ENCODE measurements at places on chromosomes 7 and 10.
A peak's percentile ranks its signal among the peaks of the same experiment; 100 is the strongest.

DNA sequence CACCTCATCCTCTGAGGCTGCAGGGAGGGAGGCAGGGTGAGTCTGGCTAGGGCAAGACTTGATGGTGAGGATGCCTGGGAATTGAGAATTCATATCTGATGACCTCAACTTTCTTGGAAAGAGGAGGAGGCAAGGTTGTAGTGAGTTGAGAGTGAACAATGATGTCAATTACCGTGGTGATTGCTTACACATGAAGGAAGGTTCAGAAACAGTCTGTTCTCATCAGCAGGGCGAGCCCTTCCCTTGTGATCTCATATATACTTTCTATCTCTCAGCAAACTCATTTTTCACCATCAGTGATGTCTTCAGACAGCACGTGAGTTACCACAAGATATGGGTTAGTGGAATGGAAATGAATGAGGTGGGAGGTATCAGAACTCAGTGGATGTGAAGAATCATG lies 20.1 kb upstream of the COL13A1 start:
- DNase-seq = no peak

DNA sequence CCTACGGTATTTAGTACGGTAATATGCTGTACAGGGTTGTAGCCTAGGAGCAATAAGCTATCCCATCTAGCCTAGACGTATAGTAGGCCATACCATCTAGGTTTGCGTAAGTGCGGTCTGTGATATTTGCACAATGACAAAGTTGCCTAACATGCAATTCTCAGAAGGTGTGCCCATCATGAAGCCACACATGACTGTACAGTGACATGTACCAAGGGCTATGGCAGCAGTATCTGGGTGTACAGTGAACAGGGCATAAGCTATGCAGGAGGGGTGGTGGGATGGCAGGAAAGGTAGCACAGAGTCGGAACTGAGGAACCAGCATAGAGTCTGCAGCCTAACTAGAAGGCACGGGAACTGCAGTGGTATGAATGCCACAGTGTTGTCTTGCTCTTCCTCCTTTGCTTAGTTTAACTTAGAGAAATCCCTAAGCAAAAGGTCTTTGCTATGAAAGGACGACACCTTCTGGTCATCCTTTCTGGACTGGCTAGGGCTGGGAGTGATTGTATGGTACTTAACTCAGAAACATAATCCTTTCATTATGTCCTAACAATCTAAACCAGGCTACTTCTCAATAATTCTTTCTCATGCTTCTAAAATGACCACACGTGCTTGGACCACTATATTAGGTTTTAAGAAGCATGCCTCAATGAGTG lies 93.5 kb downstream of the DYNC1I1 start:
- no peak for DNase-seq

DNA sequence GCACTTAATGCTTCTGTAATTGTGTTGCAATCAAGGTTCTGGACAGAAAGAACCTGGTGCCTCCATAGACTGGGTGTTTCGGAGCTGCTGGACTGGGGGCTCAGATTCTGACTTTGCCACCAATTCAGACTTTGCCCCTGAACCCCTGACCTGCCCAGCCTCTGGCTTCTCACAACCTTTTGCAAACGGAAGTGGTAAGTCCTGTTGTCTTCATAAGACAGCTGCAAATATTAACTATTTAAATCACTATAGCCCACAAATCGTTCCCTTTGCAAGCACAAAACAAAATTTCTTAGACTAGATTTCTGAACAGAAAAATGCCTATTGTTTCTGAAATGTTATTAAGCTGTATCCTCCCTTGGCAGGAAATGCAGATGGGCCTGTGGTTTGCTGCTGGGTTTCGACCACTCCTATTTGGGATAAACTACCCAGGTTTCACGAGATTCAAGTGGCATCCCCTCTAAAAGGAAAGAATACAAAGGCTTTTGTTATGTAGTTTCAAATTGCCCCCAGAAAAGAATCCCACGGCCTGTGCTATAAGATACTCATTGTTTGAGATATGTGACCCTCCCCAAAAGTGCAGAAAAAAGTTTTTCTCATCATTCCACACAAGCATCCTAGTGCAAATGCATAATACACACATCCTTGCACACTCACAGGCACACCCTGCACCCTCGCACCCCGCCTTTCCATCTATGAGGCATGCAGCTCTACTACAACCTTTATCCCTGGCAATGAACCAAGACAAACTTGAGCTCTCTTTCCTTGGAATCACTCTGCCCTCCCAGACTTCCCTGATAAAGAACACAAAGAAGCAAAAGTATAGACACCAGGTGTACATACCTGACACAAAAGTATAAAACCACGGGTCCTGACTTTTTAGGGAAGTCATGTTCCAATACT lies 209.1 kb downstream of the PRPF18 start:
- peak; percentile 22 for DNase-seq

DNA sequence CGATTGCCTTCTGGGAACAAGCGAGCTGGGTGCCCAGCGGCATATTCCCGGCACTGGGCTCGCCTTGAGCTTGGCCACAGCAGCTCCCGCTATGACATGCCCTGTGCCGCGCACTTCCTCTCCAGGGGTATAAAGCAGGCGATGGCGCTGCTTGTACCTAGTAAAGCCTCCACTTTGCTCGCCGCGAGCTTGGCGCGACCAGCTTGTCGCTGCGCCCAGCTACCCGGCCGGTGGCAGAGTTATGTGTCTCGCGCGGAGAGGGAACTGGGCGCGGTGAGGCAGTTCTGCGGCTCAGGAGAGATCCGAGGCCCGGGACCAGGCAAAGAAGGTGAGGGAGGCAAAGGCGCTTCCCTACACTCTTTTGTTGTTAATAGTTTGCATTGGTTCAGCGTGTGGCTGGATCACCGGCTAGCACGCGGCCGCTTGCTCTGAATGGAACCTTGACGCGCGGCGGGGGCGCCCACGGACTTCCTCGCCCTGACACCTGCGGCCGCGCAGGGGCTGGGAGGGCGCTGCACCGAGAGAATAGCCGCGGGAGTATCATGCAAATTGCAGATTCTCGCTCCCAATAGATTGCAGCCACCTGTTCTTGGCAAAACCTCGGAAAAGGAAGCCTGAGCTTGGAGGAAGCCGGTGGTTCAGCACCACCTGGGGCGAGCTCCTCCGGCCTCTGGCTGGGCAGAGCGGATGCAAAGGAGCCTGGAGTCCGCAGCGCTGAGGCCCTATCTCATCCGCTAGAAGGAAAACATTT lies 3.0 kb upstream of the BUB3 start:
- DNase-seq = peak; percentile 57

- no peak for DNase-seq
These were observed 29.3 kb upstream of the DDX50 start for GRCh38 chr10:68871731-68872342.

DNA sequence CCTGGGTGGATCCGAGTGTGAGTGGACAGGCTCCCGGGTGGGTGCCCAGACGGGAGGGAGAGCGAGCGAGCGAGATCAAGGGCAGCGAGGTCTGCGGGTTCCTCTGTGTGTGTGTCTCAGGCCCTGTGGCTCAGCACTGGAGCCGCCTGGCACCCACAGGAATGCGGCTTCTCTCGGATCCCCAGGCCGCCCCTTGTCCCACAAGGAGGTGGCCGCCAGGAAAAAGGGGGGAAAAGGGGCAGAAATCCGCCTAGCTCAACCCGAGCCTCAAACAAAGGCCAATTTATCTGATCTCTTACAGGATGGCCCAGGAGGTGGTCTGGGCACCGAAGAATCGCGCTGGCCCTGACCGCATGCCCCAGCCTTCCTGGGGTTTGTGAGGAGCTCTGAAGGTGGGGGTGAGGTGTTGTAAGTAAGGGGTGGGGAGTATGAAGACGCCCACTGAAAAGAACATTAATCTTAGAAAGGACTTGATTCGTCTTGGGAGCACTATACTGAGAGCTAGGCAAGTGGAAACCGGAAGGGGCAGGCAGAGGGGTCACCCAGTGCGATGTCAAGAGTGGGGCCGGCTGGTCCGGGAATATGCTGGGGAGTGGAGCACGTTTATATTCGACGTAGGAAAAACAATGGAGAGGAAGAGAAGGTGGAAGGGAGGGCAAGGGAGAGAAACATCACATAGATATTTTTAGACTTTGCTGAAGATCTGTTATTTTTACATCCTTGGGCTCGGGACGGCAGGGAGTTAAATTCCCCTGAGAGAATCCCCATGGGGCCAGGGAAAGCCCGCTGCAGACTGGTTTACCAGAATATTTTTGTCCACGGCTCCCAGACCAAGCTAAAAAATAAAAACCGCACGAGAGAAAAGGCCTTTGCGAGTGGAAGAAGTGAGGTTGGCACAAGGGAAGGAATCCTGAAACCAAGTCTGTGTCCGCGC lies 7.2 kb downstream of the DLX5 start:
- no peak for DNase-seq

- DNase-seq = no peak
These were observed 582 bp downstream of the STEAP2 start for GRCh38 chr7:90212149-90212495.

Measured in activated naive CD4-positive, alpha-beta T cell treated with anti-CD3 and anti-CD28 coated beads for 36 hours (primary cell).